ENCODE measurements at places on chromosomes 12 and 14.

GRCh38 chr12:125129591-125130255 is 64.5 kb downstream of the AACS start:
- DNase-seq, result no peak

- DNase-seq, result no peak
These were observed 63.8 kb upstream of the ACTN1 start for GRCh38 chr14:69042787-69043444.

DNA sequence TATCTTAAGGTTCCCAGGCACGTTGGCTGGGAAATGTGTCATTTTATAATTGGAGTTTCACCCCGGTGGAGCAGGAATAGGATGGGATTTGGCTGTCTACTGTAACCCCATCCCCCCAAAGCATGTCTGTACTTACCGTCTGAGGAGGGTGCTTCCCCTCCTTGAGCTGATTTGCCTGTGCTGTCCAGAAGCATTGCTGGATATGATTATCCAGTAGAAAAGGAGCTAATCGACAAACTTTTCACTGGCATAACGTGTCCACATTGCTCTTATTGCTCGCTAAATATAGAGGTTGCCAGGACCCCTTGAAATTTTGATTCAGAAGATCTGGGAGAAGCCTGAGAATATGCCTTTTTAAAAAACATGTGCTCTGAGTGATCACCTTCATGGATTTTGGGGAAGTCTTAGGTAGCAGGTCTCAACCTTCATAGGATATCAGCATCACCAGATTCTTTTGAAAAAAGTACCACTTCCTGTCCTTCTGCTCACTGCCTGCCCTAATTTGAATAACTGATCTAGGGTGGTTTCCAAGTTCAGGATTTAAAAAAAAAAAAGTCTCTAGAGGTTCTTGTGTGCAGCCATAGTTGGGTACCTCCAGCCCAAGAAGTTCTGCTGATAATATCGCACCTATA is 80.4 kb upstream of the KCNA1 start:
- DNase-seq, result no peak

DNA sequence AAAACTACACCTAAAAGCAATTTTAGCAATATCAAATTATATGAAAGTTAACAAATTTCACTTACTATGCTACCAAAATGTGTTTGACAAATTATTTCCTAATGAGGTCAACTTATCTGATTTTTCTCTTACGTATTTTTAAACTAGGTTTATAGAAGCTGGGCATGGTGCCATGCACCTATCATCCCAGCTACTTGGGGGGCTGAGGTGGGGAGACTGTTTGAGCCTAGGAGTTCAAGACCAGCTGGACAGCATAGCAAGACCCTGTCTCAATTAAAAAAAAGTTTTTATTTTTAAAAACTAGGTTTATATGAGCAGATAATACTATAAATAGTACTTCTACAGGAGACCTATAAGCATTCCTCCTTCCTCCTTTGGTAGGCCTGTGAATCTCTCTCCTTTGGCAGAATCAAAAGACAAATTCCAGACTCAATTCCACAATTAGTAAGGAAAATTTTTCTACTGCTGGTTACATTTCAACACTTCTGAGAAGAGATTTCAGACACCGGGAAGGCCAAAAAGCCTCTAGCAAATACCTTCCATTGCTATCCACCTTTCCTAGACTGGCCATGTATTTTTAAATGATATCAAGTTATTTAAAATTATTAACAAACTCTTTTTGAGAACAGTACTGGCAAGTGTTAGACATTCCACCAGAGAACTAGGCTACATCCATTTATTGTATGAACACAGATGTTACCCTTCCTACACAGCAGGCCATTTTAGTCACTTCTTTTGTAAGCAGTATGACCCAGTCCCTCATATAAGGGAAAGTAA is 34.4 kb downstream of the CDK17 start:
- no peak for DNase-seq

- DNase-seq, result no peak
These were observed 649 bp upstream of the SALL2 start for GRCh38 chr14:21526672-21527317.

DNA sequence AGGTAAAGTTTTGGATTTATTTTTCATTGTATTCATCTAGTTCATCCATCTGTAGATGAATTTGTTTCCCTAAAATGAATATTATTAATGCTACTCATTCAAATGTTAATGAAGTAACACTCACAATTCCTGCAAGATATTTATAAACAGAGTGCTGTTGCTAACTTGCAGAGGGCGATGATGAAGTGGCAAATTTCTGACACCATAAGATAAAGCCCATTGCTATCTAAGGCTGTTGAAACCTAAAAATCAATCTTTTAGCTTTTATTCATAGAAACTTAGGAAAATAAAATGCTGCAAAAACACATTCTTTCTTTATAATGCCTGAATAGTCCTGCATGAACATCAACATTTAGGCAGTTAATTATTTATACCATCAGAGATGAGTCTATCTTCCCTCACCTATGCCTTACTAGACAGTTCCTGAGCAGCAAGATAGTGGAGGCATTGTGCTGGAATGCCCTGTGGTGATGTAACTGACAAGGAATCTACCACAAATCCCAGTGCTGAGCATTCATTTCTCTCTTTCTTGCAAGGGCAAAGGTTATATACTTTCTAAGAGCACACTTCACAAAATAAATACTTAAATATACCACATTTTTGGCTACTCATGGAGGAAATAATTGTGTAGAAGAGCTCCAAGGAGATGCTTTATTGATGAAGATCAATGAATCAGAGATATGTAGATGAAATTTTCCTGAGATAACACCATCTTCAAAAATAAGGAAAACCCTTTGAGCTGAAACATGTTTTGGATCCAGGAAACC is 57.6 kb downstream of the LMNTD1 start:
- peak; percentile 90 for DNase-seq

DNA sequence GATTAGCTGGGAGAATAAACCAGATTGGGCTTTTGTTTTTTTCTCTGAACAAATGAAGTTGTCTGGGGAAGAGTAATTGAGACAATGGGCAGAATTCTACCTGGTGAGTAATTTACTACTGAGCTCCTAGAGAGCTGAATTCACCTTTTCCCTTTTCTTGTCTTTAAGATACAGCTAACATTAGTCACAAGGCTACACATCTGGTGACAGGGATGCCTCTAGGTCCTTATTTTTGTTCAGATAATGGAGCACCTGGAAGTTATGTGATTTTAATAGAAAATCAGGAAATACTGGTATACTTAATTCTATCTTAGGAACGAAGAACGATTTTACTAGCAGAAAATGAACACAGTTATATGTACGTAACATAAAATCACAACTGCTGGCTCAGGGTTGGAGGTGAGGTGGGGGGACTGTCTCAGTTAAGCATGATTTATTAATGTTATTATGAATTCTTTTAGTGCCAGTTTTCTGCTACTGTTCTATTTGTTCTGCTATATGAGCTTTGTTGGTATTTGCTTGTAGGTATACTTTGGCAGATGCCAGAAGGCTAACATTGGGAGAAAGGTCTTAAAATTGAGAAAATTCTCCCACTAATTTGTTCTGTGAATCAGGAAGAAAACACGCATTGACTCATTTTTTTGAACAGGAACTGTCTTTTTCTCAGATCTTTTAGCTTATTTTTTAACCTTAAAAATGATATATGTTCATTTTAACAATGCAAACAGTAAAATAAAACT is 482.7 kb upstream of the RGS6 start:
- no peak for DNase-seq

- DNase-seq, result peak; percentile 87
These were observed 627.4 kb downstream of the DIO2 start for GRCh38 chr14:79583738-79584408.

DNA sequence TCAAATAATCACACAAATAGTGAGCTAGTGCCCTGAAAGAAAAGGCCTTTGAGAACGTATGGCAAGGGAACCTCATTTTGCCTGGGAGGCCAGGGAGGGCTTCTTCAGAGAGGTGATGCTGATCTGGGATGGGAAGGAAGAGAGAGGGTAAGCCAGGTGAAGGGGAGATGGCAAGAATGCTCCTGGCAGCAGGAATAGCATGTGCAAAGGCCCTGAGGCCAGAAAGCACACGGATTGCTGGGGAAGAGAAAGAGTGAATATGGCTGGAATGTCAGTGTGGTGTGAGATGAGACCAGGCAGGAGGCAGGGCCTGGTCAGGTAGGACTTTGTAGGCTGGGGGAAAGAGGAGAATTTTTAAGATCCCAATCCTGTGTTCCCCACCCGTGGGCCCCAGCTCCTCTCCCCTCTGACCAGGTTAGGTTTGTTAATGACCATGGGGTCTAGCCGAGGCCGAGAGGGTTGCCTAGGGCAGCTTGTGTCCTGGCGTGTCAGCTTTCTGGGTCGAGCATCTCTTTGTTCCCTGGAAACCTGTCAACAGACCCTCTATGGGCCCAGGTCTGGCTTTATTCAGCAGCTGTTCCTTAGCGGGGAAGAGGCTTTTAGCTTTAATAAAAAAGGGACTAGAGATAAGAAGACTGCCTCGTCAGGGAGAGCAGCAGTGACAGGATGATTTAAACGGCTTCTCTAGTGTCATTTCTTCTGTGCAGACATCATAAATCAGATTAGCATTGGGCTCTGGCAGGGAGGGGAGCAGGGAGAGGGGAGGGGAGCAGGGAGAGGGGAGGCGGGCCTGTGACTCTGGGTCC is 123.4 kb downstream of the ADCK1 start:
- no peak for DNase-seq

DNA sequence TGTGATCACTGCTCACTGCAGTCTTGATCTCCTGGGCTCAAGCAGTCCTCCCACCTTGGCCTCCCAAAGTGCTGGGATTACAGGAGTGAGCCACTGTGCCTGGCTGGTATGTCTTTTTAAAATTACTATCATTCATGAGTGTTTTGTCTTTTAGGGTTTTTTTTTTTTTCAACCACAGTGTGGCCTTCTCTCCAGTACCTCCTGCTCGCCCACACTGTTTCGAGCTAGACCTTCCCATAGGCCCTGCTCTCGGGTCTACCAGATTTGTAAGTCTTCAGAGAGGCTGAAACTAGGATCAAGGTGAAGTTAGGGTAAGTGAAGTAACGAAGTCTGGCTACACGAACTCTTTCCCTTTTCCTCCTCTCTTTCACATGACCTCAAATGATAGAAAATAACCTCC is 1.5 kb downstream of the BIN2 start:
- DNase-seq, result no peak
